Common myeloid progenitor, CD34-positive (primary cell): ENCODE measurements at places on chromosomes 3 and 15.

DNA sequence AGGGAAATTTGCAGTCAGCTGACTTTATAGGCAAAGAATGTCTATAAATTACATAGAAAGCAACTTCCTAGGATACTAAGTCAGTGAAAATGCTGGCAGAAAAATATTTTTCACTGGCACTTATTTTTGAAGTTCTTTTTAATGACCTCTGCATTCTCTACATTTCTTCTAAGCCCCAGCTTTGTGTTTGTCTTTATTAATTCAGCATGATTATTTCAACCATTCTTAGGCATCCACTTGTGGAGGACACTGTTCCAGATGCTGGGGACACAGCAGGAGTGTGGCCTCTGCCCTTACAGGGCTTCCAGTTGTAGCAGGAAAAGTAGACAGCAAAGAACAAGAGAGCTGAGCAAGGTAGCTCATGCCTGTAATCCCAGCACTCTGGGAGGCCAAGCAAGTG lies 15.0 kb downstream of the LRRK1 start:
- no peaks in the 10 kb centered on the region for H3K27me3 ChIP-seq
- H3K27ac ChIP-seq, result no peak overlapping the region
- no peak overlapping the region for H3K4me3 ChIP-seq
- DNase-seq, result no peak
- peaks cover 10% of the 10 kb centered on the region for H3K36me3 ChIP-seq

GRCh38 chr3:23484386-23484785 lies 281.3 kb downstream of the UBE2E2 start:
- no peak overlapping the region for H3K4me3 ChIP-seq
- H3K36me3 ChIP-seq, result no peaks in the 10 kb centered on the region
- H3K4me1 ChIP-seq, result no peaks in the 10 kb centered on the region

DNA sequence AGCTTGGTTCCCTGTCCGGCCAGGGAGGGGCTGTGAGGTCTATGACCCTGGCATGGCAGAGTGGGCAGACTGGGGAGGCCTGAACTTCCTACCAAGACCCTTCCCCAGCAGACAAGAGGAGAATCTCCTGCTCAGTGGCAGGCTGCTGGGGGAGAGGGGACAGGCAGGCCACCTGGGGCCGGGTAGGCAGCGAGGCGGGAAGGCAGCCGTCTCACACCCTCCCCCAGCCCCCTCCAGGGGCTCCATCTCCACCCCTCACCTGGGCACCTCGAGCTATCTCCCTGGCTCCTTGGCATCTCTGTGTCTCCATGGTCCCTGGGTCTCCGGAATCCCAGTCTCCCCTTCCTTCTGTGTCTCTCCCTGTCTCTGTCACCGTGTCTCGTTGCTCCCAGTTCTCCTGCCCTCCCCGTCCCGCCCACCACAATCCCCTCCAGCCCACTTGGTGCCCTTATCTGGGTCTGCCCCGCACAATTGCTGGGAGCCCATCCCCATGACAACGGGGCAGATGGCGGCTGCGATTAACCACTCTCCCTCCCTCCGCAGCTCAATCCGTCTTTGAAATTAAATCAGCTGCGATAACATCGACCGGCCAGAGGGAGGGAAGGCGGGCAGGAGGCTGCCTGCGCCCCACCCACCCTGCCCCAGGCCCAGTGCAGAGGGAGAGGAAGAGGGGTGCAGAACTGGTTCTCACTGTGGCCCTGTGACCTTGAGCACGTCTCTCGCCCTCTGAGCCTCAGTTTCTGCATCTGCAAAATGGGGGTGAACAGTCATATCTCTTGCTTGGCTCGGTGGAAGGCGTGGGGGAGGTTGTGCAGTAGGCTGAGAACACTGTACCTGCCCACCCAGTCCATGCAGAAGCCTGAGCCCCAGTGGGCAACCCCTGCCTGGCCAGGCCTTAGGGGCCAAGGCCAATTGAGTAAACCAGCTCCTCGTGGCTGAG lies 9.6 kb downstream of the DNAJB8 start:
- no peak overlapping the region for H3K4me3 ChIP-seq
- no peaks in the 10 kb centered on the region for H3K36me3 ChIP-seq
- DNase-seq, result peak; percentile 89
- H3K27me3 ChIP-seq, result peaks cover 15% of the 10 kb centered on the region
- H3K27ac ChIP-seq, result no peak overlapping the region

DNA sequence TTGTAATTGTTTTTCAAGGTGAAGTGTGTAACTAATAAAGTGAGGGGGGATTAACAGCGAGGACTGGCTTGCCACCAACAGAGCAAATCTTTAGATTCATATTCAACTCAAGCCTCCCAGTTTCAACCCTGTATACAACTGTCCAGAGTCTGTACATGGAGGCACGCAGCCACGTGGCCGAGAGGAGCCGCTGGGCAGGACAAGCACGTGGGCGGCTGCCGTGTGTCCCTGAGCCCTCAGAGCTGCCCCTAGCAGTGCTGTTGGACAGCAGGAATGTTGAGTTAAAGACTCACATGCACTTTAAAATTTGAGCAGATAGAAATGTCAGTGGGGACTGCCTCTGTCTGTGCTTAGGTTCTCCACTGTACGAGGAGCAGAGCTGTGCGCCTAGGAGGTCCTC lies 29.4 kb downstream of the ASB7 start:
- no peaks in the 10 kb centered on the region for H3K27me3 ChIP-seq
- H3K4me1 ChIP-seq, result peaks cover 3% of the 10 kb centered on the region
- no peak for DNase-seq
- H3K27ac ChIP-seq, result no peak overlapping the region

GRCh38 chr15:23049984-23050628 lies 10.7 kb upstream of the TUBGCP5 start:
- no peak for DNase-seq
- no peak overlapping the region for H3K4me3 ChIP-seq
- no peaks in the 10 kb centered on the region for H3K27me3 ChIP-seq
- no peaks in the 10 kb centered on the region for H3K36me3 ChIP-seq

- no peaks in the 10 kb centered on the region for H3K27me3 ChIP-seq
- H3K4me3 ChIP-seq, result no peak overlapping the region
- no peaks in the 10 kb centered on the region for H3K36me3 ChIP-seq
- H3K27ac ChIP-seq, result no peak overlapping the region
- peaks cover 5% of the 10 kb centered on the region for H3K4me1 ChIP-seq
Measured at GRCh38 chr3:197407053-197407452, 108.6 kb upstream of the DLG1 start.
